ENCODE measurements at places on chromosomes 6 and 20.

GRCh38 chr20:1952737-1953530 is 40.9 kb downstream of the PDYN start:
- DNase-seq: no peak

GRCh38 chr20:38196076-38196475 is 31.0 kb upstream of the TGM2 start:
- no peak for DNase-seq

- DNase-seq: no peak
These were observed 1.0 kb downstream of the BCL2L1 start for GRCh38 chr20:31721408-31722256.

DNA sequence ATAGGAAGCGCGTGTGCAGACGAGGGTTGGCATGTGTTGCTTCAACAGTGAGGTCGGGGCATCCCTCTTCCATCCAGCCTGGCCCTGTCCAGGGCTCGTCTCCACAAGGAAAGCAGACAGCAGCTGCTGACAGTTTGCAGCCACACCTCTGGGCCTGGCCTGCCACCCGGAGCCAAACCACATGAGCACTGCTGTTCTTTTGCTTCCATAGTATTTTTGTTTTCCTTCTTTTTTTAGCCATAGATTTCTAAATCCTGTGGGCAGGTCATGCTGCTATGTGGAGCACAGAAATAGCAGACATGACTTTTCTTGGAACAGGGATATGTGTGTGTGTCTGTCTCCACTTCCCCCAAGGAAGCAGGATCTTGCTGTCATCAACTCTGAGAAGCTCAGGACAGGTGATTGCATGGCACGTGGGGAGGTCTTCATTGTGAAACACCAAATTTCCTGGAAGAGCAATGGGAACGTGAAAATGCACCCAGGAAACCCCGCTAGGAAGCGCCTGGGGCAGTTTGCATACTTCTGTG is 167.4 kb downstream of the DTNBP1 start:
- DNase-seq: no peak

- DNase-seq: no peak
These were observed 78.8 kb upstream of the OPRM1 start for GRCh38 chr6:153960281-153960680.

GRCh38 chr6:135183532-135184440 is 2.7 kb downstream of the MYB start:
- DNase-seq: peak; percentile 72

GRCh38 chr6:151958332-151958731 is 150.8 kb downstream of the ESR1 start:
- DNase-seq: no peak

DNA sequence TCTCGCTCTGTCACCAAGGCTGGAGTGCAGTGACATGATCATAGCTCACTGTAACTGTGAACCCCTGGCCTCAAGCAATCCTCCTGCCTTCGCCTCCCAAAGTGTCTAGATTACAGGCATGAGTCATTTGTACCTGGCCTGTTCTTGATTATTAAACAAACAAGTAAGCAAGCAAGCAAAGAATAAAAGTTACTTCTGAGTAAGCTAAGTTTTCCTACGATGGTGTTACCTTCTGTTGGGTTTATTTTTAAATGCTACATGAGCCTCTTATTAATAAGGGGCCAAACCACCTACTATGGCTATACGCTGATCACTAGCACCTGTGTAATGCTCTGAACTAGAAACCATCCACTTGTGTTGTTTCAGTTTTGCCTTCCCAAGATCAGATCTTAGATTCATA is 50.8 kb downstream of the IL22RA2 start:
- DNase-seq: no peak

DNA sequence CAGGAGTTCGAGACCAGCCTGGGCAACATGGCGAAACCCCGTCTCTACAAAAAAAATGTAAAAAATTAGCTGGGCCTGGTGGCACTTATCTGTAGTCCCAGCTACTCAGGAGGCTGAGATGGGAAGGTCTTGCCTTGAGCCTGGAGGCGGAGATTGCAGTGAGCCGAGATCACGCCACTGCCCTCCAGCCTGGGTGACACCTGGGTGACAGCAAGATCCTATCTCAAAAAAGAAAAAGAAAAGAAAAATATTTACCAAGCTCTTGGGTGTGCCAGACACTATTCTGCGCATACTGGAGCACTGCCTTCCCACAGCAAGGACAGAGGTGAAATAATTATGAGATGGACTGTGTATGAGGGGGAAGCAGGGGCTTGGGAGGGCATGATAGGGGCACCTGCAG is 19.6 kb downstream of the POFUT1 start:
- no peak for DNase-seq

DNA sequence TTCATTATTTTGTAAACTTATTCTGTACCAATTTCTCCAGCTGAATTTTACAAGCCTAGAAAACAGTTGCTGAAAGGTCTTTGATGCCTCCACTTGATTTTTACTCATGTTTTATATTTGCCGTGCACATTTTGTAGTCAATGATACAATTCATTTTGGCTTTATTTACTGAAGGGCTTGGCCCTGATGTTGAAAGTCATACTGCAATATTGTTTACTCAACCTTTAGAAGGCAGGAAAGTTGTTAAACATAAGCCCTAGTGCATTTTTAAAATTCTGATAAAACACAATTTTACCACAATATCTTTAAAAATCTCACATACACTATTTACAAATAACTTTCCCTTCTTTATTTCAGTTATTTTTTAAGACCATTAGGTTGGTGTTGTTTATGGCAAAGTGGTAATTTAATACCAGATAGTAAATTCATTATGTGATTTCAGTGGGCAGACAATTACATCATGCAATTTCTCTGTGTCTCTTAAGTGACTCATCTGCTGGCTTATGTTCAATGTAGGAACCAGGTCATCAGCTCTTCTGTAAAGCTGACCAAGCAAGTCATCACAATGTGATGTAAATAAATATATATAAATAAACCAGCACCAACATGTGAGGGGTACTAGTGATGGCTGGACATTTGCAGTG is 121.1 kb upstream of the SLC35B3 start:
- DNase-seq: no peak

GRCh38 chr6:159125014-159125609 is 44.1 kb upstream of the FNDC1 start:
- DNase-seq: no peak

GRCh38 chr6:111842271-111842822 is 30.9 kb downstream of the FYN start:
- DNase-seq: no peak

DNA sequence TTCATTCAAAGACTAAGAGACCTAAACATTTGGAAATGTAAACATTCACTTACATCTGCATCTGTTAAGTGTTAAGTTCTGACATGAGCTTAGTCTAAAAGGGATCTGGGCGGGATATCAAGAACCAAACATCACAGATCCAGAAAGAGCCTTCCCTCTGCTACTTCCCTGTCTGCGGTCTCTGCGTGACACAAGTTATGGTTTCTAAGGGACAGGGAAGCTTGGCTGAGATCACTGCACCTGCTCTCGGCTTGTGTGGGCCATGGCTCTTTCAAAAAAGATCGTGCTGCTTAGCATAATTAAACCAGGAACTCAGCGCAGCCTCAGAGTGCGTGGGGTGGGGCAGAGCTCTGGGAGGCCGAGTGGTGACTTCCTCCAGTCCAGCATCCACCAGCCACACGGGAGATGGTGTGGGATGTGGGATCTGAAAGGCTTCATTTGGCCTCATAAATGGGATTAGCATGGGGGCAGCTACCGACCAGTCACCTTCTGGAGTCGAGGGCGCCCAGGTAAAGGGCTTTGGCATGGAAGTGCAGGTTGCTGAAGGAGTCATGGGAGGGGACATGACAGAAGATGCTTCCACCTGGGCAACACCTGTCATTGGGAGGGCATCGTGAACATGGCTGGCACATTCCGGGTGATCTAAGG is 16.7 kb upstream of the RAMACL start:
- DNase-seq: no peak

GRCh38 chr6:160742090-160742489 is 40.0 kb downstream of the PLG start:
- DNase-seq: no peak

All from activated gamma-delta T cell treated with Interleukin-2 at 50 U/mL for 16 hours (primary cell).